ENCODE measurements at places on chromosomes 3 and 15.

GRCh38 chr3:430186-430585 lies 233.6 kb downstream of the CHL1 start:
- H3K4me1 ChIP-seq, result no peaks in the 10 kb centered on the region
- no peaks in the 10 kb centered on the region for H3K27me3 ChIP-seq
- no peaks in the 10 kb centered on the region for H3K36me3 ChIP-seq
- no peak overlapping the region for H3K4me3 ChIP-seq

GRCh38 chr3:185236969-185237368 lies 16.9 kb downstream of the EHHADH start:
- peaks cover 10% of the 10 kb centered on the region for H3K27me3 ChIP-seq
- no peak overlapping the region for H3K4me3 ChIP-seq
- H3K4me1 ChIP-seq, result no peaks in the 10 kb centered on the region

- no peaks in the 10 kb centered on the region for H3K36me3 ChIP-seq
- H3K27me3 ChIP-seq, result no peaks in the 10 kb centered on the region
These were observed 177.5 kb downstream of the EPHA6 start for GRCh38 chr3:96991800-96992365.

- no peak for DNase-seq
- peaks cover 9% of the 10 kb centered on the region for H3K4me1 ChIP-seq
- no peak overlapping the region for H3K27ac ChIP-seq
- H3K4me3 ChIP-seq, result no peak overlapping the region
- H3K36me3 ChIP-seq, result no peaks in the 10 kb centered on the region
These were observed 31.2 kb downstream of the PRR23E start for GRCh38 chr3:127224118-127224517.

DNA sequence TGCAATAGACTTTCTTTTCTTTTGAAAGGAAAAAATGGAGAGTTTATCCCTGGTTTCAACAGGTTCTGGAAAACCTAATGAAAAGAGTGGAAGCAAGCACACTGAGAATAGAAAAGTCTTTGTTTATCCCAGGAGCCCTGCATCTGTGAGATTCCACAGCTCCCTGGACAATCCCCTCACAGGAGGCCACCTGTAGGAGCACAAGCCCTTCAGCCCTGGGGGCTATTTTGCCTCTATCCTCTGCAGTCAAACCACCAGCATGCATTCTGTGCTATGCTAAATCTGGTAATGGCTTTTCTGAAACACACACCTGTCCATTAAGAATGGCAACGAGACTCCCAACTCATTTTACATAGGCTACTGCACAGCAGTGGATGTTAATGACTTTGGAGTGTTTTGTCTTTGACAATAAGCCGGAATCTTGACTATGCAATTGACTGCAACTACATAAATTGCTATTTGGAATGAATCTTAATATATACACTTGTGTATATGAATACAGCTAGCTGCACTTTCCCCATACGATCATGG lies 369.4 kb downstream of the NR2F2 start:
- no peaks in the 10 kb centered on the region for H3K27me3 ChIP-seq
- no peak overlapping the region for H3K4me3 ChIP-seq
- no peaks in the 10 kb centered on the region for H3K36me3 ChIP-seq
- no peaks in the 10 kb centered on the region for H3K4me1 ChIP-seq
- H3K27ac ChIP-seq, result no peak overlapping the region
- DNase-seq, result no peak
